ENCODE measurements at places on chromosomes 13 and 19.

DNA sequence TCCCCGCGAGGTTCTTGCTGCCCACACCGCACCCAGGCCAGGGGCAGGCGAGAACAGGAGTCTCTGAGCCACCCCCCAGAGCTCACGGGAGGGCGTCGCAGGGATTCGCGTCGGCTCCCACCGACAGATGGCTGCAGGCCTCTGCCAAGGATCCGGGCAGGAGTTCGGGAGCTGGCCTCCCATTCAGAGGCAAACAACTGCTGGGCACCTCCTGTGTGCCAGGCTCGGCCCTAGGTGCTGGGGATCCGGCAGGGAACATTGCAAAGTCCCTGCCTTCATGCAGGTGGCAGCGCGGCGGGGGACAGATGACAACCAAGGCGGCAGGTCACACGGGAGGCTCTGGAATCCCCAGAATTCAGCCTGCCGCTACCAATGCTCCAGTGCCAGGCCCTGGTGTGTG lies 25.3 kb downstream of the LRRC4B start:
- no peak for DNase-seq

DNA sequence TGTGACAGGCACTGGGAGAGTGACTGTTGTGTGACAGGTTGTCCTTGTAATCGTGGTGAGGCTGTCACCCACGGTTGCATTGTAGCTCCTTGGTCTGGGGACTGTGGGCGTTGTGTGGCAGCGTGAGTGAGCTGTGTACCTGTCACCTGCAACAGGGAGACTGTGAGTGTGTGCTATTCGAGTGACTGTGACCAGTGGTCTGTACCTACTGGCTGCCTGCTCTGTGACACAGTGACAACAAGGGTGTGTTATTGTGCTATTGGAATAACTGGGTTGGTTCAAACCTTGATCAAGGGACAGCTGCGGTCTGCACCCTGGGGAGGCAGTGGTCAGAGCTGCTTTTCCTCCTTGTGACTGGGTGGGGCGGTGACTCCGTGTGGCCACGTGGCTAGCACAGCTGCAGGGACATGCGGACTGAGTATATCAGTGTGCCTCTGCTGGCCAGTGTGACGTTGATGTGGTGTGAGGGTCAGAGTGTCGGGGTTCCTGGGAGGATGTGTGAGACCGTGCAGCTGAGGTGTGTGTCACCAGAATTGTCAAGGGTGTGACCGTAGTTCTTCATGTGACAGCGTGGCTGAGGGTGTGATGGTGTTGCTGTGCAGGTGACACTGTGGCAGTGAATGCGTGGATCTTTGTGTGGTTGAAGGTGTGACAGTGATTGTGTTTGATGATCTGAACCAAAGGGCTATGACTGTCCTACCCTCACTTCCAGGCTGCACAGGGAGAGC lies 10.1 kb upstream of the NFIX start:
- no peak for DNase-seq

DNA sequence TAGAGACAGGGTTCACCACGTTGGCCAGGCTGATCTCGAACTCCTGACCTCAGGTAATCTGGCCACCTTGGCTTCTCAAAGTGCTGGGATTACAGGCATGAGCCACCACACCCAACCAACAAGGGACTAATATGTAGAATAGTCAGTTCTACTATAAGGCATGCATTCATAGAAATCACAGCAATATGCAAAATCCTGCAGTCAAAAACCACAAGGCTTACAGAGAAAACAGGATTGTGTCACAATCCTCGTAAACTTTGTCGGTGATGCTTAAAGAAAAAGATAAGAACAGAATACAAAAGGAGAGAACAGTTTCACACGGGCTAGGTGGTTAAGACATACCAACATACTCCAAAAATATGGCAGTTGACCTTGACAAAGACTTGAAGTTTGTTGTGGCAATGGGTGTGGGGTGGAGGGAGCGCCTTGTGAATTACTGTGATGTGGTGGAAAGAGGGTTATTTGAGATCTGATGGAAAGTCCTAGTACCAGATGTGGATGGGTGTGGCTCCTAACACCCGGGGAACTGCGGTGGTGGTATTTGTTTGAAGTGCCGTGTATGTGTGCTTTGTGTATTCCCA lies 12.4 kb downstream of the NOSIP start:
- no peak for DNase-seq

GRCh38 chr13:33158816-33159215 lies 126.7 kb downstream of the STARD13 start:
- no peak for DNase-seq

GRCh38 chr13:97809576-97809975 lies 143.9 kb upstream of the IPO5 start:
- DNase-seq, result no peak

GRCh38 chr19:5345895-5346386 lies 5.3 kb upstream of the PTPRS start:
- no peak for DNase-seq

DNA sequence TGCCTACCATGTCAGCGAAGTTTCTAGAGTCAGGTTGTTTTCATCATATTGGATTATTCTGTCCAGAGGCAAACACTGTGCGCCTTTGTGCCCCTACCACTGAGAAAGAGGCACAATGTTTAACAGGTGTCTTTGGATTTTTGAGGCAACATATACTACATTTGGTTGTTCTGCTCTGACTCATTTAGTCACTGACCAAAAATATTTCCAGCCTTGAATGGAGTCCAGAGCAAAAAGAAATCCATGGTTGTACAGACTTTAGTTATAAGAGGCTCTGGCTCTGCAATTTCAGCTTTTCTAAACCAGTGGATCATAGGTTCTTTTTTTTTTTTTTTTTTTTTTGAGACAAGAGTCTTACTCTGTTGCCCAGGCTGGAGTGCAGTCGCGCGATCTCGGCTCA lies 35.7 kb downstream of the LACC1 start:
- DNase-seq, result no peak

DNA sequence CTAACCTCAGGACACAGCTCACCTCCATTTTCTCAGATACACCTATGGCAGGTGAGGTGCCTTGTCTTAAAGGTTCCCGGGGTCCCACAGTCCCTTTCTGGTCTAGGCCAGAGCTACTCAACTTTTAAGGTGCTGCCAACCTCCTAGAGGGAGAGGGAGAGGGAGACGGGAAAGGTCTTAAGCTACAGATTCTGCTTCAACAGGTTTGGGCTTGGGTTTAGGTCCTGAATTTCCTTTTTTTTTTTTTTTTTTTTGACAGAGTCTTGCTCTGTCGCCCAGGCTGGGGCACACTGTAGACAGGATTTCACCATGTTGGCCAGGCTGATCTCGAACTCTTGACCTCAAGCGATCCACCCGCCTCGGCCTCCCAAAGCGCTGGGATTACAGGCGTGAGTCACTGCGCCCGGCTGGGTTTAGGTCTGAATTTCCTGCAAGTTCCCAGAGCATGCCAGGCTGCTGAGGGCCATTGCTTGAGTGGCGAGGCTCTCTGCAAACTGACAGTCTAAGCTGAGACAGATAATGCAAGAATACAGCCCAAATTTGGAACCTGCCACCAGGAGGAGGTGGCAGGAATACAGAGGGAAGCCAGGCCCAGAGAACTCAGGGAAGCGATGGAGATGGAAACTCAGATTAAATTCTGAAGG lies 7.8 kb upstream of the SYCN start:
- no peak for DNase-seq

DNA sequence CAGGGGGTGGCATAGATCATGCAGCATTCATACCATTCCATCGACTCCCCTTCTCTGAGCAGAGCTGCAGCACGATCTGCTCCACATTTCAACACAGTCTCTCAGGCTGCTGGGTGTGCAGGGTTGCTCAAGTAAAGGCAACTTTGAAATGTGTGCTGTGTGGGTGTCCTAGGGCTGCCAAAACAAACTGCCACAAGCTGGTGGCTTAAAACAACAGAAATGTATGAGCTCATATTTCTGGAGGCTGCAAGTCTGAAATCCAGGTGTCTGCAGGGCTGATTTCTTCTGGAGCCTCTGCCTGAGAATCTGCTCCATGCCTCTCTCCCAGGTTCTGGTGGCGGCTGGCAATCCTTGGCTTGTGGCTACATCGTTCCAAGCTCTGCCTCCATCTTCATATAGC lies 63.7 kb upstream of the WDFY2 start:
- DNase-seq, result no peak

- no peak for DNase-seq
Observed at GRCh38 chr13:33244210-33244906, 41.2 kb downstream of the STARD13 start.

DNA sequence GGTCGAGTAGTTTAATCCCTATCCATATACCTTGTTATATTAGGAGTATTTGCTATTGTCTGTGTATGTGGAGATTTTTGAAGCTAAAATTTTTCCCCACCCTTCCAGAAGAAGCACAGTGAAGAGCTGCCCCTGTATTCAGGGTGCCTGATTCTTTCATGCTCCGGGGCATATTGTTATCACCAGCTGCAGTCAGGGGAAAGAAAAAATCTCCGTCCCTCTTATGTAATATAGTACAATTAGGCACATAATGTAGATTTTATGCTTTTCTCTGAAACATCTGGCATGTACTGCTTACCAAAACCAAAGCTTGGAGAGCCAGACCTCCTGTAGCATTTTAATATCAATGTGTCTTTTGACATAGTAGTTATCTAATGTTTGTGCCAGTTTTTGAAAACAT lies 214.9 kb upstream of the EDNRB start:
- no peak for DNase-seq

- DNase-seq, result no peak
Observed at GRCh38 chr13:108425056-108425455, 155.5 kb downstream of the TNFSF13B start.

GRCh38 chr13:111534751-111535522 lies 214.5 kb downstream of the TEX29 start:
- no peak for DNase-seq

DNA sequence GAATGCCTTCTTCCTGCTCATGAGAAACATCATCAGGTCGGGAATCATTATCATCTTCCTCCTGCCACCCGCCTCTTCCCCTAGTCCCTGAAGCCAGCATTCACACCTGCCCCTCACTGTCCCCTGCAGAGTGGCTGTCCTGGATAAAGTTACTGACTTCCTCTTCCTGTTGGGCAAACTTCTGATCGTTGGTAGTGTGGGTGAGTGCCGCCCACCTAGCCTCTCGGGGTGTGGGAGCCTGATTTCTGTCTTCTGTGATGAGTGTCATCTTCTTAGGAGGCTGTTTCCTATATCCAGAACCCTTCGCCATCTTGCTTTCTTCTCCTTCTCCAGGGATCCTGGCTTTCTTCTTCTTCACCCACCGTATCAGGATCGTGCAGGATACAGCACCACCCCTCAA lies 12.5 kb downstream of the SLC44A2 start:
- no peak for DNase-seq

- DNase-seq, result no peak
Observed at GRCh38 chr19:5191091-5191490, 149.5 kb downstream of the PTPRS start.

DNA sequence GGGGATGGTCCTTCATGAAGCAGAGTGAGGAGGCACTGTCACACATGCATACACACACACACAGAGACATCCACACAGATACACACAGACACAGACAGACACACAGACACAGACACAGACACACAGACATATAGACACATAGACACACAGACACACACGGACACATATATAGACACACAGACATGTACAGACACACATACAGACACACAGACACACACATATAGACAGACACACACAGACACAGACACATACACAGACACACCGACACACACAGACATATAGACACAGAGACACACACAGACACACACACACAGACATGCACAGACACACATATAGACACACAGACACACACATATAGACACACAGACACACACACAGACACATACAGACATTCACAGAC lies 173.9 kb downstream of the URI1 start:
- no peak for DNase-seq

GRCh38 chr13:31394506-31394905 lies 194.7 kb downstream of the B3GLCT start:
- no peak for DNase-seq

DNA sequence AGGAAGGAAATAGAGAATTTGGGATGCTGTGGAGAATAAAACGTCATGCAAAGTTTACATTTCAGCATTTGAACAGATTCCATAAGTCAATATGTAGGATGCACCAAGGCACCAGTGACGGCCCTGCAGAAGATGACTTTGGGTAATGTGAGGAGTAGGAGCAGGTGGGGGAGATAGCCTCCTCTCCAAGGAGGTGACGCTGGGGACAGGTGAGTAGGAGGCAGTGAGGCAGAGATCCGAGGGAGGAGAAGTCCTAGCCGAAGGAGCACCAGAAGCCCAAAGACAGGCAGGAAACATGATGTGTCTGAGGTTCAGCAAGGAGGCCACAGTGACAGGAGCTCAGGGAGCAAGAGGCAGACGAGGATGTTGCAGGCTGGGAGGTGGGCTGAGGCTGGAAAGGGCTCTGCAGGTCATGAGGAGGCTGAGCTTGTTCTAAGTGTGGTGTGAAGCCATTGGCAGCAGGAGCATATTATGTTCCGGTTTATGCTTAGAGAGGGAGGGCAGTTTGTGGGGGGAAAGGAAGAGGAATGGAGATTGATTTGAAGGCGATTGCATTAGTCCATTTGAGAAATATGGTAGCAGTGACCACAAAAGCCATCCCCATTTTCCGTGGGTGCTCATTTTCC lies 55.7 kb upstream of the C1QTNF9 start:
- DNase-seq, result no peak

GRCh38 chr13:94711561-94712286 lies 621 bp downstream of the SOX21 start:
- DNase-seq, result no peak

GRCh38 chr13:51266642-51267041 lies 44.4 kb downstream of the FAM124A start:
- no peak for DNase-seq

DNA sequence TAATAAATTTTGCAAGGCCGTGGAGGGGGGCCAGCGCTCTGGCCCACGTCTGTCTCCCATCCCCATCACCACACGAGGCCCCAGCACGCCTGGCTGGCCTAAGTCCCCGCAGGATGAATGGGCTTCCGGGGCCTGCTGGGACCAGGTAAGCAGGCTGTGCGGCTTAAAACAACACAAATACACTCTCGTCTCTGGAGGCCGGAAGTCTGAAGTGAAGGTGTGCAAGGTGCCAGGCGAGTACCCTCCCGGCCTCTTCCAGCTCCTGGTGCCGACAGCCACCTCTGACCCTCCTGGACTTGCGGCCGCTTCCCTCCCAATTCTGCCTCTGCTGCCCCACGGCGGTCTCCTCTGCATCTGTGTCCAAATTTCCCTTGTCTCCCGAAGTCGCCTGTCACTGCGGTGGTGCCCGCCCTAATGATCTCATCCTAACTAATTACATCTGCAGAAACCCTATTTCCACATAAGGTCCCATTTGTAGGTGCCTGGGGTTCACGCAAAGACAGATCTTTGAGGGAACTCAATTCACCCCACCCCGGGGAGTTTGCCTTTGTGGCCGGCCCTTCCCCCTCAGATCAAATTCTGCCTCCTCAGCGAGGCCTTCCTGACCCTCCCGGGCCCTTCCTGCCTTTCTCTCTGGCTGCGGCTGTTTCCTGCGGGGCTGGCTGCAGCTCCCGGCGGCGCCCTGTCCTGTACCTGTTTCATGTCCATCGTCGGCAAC lies 8.1 kb upstream of the PTBP1 start:
- no peak for DNase-seq
